ENCODE measurements at places on chromosomes 11 and 22. TPM values are rescaled to one million over a fixed set of nuclear protein-coding genes. Genes with fewer than 3 reads are reported as not detected.

RIC3 gene
- total RNA-seq: 1.4 TPM

DNA sequence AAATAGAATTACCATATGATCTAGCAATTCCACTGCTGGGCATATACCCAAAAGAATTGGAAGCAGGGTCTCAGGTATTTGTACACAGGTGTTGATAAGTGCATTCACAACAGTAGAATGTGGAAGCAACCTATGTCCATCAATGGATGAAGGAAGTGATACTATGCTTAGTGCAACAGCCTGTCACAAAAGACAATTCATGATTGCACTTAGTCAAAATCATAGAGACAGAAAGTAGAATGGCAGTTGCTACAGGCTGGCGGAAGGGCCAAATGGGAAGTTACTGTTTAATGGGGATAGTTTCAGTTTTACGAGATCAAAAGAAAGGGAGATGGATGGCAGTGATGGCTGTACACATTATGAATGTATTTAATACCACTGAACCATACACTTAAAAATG lies 42.0 kb downstream of the SGSM3 start:
- DNase-seq: no peak

SGSM1 gene
- total RNA-seq: 0.26 TPM

TENM4 gene
- total RNA-seq: not detected

DNA sequence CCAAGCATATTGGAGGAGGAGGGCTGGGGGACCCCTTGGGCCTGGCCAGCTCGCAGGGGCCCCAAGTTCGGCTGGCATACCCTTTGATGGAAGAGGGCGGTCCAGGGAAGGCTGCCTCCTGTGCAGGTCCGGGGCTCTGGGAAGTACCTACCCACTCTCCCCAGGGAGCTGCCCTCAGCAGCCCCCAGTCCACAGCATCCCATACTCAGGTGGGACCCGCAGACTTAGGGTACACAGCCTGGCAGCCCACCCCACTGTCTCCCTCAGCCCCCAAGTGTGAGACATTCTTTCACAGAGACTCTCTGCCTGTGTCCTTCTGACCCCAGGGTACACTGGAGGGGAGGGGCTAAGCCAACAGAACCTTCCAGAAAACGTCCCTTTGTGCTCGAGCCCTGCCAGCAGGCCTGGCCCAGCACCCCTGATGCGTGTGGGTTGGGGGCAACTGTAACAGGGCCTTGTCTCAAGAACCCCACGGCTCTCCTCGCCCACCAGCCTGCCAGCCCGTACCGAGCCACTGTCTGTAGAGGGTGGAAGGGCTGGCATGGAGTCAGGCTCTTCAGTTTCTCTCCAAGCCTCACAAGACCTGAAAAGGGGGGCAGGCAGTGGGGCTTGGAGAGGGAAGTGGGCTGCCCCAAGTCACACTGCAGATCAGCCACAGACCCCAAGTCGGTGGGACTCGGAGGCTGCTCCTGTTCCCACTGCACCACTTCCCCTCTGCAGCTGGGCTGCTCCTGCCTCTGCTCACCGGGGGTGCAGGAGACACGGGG lies 7.0 kb upstream of the TNFRSF13C start:
- DNase-seq: no peak

DNA sequence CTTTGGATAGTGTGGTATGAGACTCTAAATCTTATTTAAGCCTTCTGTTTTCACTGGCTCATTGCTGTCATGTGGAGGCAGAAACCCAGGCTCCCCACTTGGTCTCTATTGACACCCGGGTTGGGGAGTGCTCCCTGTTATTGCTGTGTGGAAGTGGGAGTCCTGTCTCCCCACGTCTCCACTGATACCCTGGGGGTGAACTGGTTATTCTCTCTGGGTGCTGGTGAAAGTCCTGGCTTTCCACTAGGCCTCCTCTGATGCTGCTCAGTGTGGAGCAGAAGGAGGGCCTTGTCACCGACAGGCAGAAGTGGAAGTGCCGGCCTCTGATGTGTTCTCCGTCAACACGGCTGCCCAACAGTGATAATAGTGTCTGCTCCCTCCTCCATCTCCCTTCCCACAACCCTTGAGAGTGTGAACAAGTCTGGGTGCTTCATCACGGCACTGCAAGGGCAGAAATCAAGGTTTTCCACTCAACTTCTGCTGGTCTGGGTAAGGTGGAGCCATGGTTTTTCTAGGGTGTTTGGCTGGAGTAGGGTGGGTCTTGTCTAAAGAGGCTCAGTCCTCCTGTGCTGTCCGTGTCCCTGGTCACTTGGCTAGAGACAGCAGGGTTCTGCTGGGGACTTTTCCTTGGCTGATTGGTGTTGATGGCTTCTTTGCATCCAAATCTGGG lies 240.7 kb upstream of the B3GAT1 start:
- no peak for DNase-seq

- no peak for DNase-seq
These were observed 1493.6 kb downstream of the BRD1 start for GRCh38 chr22:48333816-48334735.

DNA sequence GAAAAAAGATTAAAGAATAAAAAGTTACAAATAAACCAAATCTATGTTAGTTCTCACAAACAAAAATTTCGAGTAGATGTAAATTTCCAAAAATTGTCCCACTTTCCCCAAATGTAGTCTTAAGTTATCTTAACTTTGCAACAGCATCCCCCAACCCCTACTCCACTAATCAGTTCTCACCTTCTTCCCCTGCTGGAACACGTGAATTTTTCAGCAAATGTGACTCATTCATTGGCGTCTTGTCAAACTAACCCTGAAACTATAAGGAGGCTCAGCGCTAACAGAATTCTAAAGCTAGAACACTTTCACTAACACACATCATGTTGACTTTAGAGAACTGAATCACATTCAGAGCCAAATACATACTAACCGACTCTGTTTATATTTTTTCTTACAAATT lies 46.1 kb downstream of the PHF21A start:
- DNase-seq: no peak

All from NCI-H460 (cell line).